Activated T-cell treated with anti-CD3 and anti-CD28 coated beads, Interleukin-2, amount 50 U/mL, for 4 hours (primary cell): ENCODE measurements at places on chromosomes 13 and 19.

- no peak for DNase-seq
Measured at GRCh38 chr13:102510072-102510471, 86.7 kb upstream of the TPP2 start.

DNA sequence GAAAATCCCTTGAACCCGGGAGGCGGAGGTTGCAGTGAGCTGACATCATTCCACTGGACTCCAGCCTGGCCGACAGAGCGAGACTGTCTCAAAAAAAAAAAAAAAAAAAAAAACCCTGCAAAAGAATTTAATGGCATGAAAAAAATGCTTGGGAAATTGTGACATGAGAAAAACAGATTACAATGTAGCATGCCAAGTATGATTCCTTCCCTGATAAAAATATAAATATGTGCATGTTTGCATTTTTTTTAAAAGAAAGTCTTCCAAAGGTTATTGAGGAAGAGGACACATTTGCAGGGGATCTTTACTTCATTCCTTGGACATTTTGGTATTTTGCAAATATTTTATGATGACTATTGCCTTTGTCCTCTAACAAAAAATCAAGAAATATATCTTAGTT, 14.5 kb upstream of the ZBTB32 start:
- no peak for DNase-seq

DNA sequence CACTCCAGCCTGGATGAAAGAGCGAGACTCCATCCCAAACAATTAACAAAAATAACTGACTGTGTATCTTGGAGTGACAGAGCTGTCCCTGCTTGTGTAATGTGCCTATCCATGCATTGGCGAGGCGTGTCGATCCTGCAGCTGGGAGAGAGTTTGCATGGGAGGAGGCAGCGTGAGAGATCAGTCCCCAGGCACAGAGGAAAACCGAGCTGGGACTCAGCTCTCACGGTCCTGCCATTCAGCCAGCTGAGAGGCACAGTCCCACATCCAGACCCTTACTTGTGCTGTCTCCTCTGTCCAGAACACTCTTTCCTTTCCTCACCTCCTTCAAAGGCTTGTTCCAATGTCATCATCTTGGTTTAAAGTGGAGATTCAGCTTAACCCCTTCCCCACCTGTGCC, 11.9 kb upstream of the SULT2B1 start:
- no peak for DNase-seq

- DNase-seq: no peak
Measured at GRCh38 chr13:102328909-102329308, 72.9 kb downstream of the FGF14 start.

DNA sequence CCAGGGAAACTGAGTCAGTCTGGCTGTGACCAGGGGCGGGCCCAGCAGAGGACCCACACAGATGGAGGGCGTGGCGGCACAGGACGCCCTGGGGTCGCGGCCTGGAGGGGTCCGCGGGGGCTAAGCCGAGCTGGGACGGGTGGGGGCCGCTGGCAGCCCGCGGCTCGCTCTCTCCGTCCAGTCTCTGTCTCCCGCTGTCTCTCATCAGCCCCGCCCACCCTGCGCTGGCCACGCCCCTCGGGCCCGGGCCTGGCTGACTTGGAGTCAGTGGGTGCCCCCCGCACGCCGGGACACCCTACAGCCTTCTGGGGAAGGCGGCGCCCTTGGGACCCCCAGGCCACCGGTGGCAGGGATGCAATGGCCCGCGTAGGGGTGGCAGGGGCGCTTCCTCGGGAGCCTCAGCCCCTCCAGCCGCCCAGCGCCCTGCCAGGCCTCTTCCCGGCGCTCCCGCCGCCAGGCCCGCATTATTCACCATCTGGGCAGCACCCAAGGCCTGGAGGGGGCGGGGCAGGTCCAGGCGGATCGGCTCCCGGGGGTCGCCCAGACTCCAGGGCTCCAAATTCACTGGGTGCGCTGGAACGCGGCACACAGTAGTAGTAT, at the start of gene TBXA2R:
TBXA2R (minus strand) TSS at position 186 of the 600 bp plus-strand sequence. CDS start 6,241 bp downstream, outside the sequence.
- peak; percentile 61 for DNase-seq

DNA sequence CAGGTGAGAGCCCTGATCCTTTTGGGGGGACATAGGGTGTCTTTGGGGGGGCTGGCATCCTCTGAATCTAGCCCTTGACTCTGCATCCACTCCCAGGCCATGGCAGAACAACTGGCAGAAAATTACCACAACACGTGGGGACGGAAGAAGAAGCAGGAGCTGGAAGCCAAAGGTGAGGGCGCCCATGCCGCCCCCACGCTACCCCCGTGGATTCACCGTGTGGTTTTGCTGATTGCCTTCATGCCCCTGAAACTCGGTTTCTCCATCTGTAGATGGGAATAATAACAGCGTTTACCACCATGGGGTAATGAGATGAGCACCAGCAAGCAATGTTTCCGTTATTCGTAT, 72.9 kb downstream of the RYR1 start:
- no peak for DNase-seq

GRCh38 chr19:20513189-20513904, 52.2 kb downstream of the ZNF737 start:
- no peak for DNase-seq

DNA sequence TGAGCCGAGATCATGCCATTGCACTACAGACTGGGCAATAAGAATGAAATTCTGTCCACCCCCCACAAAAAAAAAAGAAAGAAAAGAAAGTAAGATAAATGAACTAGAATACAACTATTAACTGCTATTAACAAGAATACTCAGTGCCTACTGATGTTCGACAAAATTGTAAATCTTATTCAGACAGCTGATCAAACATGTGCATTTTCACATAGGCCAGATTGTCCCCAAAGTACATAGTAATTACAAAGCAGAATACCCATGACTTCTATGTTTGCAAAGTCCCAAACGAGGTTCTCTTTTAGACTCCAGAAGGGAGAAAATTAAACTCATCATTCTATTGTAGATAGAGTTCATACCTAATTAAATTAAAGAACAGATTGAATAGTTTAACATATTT, 113.4 kb downstream of the UFM1 start:
- no peak for DNase-seq

DNA sequence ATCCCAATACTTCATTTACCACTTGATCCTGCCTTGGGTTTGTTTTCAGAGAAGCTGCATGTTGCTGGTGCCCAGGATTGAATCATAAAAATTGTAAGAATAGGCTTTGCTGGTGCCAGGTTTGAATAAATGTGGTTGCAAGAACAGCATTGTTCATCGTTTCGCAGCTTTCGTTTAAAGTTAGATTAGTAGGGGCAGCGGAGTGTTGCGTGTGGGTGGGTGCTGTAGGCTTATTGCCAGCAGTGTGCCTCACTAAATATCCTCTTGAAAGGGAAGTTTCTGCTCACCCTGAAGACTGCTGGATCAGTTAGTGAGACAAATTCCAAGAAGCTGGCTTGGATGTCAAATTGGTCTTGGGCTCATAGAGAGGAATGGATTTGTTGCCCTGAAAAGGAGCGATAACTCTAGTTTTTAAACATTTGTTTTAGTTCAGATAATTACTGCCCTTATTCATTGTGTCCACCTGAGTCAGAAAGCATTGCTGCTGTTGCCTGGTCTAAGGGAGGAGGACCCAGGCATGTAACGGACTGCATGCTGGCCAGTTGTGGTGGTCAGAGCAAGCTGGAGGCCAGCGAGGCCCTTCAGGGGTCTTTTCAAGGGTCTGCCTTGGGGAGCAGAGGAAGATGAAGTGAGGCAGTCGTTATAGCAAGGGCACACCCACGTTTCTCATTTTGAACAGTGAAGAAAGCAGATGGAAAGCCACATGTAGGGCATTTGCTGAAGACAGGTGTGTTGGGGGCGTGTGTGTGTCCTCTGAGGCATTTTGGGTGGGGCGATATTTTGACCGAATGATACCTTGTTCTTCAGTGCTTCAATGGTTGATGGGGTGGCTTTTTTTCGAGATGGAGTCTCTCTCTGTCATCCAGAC, 8.5 kb downstream of the ILF3 start:
- no peak for DNase-seq

- DNase-seq: no peak
Measured at GRCh38 chr19:55652311-55653128, 2.3 kb upstream of the U2AF2 start.

DNA sequence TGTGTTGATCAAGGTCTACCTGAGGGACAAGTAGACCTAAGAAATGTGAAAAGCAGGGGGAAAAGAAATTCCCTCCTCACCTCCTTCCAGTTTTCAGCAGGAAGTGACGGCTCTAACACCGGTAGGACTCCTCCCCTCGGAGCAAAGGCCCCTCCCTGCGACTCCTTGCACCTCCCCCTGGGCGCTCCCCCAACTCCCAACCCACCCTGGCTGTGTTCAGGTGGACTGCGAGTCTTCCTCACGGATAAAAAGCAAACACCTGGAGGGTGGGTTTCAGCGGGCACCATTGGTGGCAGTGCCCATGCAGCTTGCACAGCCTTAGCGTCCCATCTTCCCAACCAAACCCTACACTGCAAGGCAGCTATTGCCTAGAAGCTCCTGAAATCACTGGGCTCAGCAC, 124.5 kb downstream of the COL4A1 start:
- no peak for DNase-seq

- DNase-seq: no peak
Measured at GRCh38 chr13:94267581-94268366, 211.7 kb downstream of the DCT start.

DNA sequence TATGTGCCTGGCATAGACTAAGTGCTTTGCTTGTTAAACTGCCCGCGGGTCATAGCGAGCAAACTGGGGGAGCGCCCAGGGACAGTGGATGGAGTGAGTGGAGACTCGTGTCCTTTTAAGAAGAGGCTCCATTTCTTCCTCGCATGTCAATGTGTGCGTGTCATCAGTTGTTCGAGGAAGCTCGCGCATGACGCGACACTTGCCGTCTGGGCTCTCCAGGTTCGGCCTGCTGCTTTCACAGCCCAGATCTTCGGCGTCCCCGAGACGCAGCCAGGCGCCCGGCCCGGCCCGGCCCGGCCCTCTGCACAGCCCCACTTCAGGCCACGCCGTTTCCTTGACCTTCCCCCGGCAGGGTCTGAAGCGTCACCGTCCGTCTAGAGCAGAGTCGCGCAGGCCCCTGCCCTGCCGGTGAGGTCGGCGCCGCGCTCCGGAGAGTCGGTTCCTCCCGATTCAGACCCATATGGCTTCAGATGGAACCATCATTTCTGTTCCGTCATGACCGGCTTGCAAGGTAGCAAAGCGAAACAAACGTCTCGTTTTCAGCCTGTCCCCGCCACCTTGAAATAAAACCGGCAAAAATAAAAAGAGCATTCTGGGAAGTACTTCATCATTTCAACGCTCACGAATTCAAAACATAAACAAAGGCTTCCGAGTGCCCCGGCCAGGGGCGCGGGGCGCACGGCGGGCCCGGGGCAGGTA, 599 bp upstream of the ARHGEF7 start:
- no peak for DNase-seq

DNA sequence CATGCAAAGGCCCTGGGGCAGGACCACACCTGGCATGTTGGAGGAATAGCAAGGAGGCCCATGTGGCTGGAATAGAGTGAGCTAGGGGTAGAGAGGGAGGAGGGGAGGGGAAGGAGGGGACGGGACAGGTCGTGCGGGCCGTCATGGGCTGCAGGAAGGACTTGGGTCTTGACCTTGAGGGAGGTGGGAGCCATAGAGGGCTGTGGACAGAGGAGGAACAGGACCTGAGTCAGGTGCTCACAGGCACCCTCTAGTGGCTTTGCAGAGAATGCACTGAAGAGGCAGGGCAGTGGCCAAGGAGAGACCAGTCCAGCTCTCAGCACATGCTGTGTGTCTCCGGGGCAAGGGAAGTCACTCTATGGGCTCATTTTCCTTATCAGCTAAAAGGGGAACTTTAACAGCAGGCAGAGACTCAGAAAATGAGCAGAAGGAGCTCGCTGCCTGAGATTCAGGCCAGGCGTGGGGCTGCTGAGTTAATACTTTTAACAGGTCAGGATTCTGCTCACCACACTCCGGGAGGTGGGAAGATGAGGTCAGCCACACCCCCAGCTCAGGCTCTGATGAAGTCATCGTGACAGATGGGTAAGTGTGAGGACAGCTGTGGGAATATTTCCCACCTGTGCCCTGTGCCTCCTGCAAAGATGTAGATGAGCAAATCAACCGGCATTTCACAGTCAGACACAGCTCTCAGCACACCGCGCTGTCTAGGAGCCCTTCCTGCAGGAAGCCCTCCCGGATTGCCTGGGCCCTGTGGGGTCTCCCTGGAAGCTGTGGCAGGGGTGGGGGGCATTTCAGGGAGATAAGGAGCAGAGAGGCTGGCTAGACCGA, 6.0 kb upstream of the TNFAIP8L1 start:
- peak; percentile 29 for DNase-seq

GRCh38 chr19:10896851-10897526, 25.6 kb downstream of the CARM1 start:
- no peak for DNase-seq

DNA sequence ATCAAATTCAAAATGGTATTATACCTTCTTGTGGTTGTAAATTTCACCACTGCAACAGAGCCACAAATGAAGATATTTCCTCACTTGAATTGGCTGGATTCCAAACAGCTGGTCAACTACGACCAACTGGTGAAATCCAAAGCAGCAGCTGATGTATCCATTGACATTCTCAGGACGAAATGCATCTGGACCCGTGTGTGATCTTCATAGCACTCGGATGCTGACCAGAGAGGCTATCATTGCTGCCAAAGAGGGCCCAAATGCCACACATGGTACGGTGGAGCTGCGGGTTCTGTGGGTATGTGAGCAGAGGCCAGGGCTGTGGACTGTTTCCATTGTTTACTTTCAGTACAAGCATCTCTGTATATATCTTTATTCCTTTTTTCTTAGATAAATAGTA, 25.6 kb upstream of the PCCA start:
- DNase-seq: no peak

- no peak for DNase-seq
Measured at GRCh38 chr19:37127999-37128820, 44.3 kb downstream of the ZNF585A start.

DNA sequence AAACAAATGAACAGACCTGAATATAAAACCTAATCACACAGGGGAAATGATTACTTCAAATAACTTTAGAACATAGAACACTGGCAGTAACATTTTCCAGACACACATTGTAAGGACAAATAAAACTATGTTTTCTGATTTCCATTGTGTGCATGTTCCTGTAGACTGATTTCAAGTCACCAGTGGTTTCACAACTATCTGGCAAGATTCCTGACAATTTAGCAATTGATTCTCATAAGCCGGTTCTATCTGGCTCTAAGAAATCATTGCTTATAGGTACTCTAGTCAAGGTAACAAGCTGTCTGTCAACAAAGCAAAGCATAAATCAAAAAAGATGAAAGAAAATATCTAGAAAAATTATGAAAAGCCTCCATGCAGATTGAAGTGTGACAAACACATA, 19.6 kb upstream of the PCCA start:
- no peak for DNase-seq

GRCh38 chr13:83190020-83190419, 692.3 kb downstream of the SLITRK1 start:
- no peak for DNase-seq

- no peak for DNase-seq
Measured at GRCh38 chr19:12783291-12783848, 7.9 kb upstream of the JUNB start.

GRCh38 chr19:41787055-41787454, 9.3 kb upstream of the CEACAM3 start:
- DNase-seq: no peak

DNA sequence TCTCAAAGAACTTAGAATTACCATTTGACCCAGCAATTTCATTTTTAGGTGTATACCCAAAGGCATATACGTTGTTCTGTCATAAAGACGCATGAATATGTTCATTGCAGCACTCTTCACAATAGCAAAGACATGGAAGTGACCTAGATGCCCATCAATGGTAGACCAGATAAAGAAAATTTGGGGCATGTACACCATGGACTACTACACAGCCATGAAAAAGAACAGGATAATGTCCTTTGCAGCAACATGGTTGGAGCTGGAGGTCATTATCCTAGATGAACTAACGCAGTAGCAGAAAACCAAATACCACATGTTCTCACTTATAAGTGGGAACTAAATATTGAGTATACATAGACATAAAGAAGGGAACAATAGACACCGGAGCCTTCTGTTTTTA, 20.7 kb downstream of the PAN3 start:
- no peak for DNase-seq
